ENCODE measurements at places on chromosomes 4 and X.

DNA sequence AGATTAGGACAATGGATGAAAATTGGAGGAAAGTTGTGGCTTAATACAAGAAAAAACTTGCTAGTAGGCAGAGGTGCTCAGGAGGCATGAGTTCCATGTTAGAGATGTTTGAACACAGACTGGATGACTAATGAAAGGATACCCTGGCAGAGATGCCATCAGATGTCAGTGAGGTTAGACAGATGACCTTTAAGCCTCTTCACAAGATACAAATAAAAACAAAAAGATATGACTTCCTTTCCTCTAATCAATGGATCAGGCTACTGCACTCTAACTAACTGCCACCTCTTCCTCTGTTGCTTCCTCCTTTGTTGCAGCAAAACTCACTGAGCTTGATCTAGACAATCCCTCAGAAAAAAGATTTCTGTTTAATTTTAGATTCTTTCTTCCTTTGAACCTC is 14.7 kb downstream of the STAP1 start:
- DNase-seq: no peak

DNA sequence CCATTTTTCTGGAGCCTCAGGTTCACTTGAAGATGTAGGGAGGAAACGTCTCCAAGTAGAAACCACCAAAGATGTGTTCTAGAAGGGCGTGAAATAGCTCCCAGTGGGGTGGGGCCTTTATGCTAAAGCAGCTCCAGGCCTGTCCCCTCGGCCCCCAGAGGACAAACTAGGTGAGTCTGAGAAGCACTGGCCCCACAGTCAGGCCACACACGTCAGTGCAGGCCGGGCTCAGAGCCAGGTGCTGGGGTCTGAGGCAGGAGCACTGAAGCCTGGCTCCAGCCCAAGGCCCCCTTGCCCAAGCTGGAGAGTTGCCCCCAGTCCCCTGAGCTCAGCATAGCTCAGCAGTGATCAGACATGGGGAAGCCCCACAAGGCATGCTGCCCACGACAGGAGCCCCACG is 95.4 kb upstream of the PSAPL1 start:
- no peak for DNase-seq

- no peak for DNase-seq
Observed at GRCh38 chr4:183853548-183853940, 51.6 kb upstream of the STOX2 start.

DNA sequence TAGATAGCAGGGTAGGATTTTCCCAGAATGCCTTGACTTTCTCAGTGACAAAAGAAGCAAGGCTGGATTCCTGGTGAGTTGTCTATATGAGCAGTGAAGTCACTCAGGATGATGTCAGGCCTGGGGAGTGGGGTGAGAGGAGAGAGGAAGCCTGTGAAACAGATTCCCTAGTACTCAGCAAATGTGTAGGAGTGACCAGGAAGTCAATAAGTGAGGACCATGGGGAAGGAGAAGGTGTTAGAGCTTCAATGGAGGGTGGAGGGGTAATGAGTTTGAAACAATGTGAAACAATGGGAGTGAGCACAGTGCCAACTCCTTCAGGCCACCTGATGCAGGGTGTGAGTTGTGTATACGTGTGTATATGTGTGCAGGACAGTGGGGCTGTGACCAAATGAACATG is 2.4 kb upstream of the SLC9A6 start:
- DNase-seq: no peak

GRCh38 chrX:100663642-100664041 is 19.6 kb downstream of the SRPX2 start:
- no peak for DNase-seq

- no peak for DNase-seq
Observed at GRCh38 chrX:45140812-45141211, 59.9 kb downstream of the DIPK2B start.

DNA sequence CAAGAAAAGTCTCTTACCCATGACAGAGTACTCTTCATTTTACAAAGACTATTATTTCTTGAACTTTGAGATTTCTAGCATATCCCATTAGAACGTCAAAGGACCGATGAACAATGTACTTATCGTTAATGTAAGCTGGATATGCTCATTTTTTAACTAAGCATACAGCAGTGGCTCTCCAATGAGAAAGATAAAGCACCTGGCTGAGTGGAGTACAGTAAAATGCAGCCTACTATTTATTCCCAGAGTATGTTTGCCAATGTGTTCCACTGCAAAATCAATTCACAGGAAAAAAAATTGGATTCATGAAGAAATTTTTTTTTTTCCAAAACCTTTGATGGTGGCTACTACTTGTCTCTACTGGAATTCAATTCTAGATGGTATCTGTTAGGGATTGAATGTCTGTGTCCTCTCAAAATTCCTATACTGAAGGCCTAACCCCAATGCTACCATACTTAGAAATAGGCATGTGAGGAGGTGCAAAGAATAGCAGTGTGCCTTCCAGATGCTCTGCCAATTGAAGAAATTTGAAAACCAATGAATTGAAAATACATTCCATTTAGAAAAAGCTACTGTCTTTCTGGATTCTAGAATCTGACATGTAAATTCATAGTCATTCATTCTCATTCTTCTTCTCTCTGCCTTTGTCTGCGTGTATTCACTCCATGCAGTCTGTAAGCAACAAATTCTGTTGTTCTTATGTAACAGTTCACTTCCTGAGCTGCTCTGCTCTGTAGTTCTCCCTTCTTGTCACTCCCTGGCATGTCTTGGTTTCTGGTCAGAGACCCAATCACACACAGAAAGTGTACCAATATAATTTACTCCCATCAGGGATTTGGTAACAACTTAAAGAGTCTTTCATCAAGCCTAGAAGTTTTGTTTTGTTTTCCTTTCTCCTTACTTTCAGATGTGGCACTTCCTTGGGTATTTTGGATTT is 61.4 kb downstream of the PAPSS1 start:
- DNase-seq: no peak

GRCh38 chrX:29581223-29581622 is 634.1 kb upstream of the MAGEB2 start:
- DNase-seq: no peak

DNA sequence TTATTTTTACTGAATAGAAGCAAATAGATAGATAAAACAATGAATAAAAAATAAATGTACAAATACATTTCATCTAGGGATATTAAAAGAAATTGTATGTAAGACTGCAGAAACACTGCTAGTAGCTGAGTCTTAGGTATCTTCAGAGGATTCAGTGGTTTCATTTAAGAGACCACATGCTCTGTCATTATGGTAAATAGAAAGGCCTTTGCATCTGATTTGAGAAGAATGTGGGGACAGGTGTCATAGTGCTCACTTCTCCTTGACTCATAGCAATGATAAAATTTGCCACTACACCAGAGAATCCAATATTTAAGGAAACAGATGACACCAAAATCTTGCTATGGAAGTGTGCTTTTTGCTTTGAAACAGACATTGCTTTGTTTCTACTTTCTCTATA is 59.8 kb upstream of the PPP1R2C start:
- no peak for DNase-seq

DNA sequence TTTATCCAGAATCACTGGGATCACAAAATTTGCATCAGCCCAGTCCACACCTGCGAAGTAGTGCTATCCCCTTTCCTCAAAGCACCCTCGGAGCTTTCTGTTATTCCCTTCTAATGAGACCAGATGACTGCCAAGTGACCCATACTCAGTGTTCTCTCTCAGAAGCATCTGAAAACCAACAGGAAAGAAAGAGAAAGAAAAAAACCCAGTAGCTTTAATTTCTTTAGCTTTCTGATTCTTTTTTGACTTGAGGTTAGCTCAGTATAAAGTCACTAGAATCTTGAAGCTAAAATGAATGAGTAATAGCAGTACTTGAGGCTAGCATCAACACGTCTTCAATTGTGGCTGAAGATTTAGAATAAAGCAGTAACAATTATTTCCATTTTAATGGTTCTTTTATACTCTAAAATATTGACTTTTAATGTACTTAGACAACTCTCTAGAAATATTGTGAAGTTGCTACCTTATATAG is 124.4 kb downstream of the ANK2 start:
- no peak for DNase-seq

DNA sequence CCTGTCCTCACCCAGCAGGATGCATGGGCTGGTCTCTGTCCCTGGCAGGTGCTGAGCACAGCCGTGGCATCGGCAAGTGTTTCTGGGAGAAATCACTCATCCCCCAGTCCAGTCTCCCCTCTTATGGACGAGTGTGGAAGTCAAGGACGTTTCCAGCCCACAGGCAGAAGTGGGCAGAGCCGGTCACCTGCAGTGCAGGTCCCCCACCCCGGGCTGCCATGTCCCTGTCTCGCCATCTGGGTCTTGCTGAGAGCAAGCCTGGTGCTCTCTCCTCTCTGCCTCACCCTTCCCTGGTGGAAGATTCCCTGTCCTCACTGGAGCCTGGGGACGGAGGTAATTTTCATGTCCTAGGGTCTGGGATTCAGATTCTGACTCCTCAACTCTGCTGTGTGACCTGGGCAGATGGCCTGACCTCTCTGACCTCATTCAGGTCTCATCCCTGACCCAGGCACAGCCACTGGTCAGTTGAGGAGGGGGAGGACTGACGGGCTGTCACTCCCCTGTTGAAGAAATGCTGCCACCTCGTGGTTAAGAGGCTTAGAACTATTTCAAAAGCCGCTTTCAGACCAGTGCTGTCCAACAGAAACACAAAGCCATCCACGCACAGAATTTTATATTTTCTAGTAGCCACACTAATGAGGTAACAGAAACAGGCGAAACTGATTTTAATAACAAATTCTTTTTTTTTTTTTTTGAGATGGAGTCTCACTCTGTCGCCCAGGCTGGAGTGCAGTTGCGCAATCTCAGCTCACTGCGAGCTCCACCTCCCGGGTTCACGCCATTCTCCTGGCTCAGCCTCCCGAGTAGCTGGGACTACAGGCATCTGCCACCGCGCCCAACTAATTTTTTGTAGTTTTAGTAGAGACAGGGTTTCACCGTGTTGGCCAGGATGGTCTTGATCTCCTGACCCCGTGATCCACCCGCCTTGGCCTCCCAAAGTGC is 1.8 kb downstream of the CPZ start:
- peak; percentile 58 for DNase-seq

DNA sequence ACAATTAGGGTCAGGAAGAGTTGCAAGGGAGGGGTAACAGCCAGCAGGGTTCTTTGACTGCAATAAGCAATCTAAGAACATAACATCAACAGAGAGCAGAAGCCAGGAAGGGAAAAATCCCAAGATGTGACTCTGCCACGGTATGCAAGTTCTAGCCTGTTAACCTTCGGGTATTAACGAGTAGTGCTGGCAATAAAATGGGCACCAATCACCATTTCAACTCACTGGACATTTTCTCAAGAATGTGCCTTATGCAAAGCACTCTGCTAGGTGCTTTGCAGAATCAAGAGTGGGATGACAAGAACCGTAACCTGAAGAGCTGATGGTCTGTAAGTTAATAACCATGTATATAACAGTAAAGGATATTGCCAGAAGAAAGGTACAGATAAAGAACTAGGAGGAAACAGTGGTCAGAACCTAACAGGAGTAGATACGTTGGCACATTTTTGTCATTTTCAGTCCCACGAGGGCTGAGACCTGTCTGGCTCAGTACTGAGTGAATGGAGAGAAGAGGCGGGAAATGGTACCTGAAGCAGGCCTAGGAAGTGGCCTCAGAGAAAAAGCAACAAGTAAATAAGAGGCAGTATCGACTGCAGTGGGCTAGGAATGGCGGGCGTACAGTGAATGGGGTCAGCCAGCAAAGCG is 2.7 kb downstream of the ELOVL6 start:
- DNase-seq: peak; percentile 35

DNA sequence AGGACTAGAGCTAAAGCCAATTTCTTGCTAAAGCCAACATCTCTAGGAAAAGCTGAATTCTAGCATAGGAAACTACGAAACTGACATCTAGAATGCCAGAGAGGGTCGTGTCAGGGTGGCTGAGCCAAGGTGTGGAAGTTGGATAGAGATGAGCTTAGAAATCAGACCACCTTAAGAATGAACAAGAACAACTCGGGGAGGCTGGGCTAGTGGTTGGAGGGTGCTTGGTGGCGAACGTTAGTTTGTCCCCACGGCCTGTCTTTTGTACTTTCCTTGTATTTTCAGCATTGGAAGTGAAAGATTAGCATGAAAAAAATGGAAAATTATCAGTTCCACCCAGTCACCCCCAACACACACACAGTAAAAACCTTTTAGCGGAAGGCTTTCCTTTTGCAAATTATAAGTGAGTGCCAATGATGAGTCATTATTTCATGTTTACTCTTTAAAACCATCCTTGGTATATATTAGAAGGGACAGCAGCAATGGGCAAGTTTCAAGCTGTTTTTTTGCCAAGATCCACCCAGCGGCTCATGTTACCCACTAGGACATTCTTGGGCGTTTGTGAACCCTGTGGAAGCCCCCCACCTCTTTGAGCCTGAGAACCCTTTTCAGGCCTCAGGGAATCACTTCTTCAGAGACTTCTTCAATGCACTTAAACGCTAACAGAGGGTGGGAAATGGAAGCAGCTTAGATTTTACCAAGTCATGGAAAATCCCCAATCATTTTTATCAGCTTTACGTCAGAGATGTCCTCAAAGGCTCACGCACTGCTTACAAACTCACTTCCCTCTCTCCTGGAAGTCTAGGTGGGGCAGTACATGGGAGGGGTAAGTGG is 4.9 kb upstream of the PPEF1 start:
- no peak for DNase-seq

DNA sequence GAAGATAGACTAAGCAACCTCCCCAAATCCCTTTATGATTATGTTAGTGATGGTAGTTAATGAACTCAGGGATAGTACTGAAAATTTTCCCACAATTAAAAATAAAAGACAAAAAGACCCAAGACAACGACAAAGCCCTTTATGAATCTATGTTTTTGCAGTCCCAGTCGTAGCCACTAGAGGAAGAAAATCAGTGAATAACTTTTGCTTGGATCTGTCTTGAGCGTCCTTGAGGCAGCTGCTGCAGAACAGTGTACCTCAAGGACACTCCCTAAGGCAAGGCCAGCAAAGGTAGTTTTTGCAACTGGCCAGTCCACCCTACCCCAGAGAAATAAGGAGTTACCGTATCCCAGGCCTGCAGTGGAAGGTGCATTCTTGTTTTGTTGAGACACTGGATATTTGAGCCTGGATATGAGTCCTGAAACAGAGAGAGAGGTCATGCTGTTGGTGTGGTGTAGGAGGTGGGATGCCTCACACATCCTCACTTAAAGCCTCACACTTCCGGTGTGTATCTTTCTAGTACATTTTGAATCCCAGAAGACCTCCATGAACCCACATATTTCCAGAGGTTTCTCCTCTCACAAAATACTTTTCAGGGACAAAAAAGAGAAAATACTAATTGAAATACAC is 8.7 kb upstream of the TIMM8A start:
- no peak for DNase-seq

DNA sequence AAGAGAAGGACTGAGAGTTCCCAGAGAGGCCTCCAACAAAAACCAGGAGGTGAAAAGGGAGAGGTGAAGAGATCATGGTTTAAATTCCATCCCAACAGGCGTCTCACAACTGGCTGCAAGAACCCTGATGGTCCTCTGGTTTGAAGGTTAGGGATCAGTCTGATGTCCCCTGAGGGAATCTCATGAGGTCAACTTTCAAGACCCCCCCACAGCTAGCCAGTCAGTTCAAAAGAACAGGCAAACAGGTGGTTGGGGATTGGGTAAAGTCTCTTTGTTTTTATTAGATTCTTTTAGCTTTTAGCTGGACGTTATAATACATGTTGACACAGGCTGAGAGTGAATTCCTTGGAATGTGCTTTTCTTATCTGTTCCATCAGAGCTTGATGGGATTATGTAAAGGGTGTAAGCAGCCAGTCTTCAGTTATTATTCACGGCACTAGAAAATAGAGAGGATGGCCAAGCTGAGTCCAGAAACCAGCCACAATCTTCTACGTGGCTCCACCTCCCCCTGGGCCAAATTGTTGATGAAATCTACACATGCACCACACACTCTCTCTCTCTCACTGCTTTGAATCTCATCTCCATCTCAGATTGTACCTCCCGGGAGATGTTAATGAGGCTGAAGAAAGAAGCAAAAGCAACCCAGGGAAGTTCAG is 20.8 kb downstream of the ENPP6 start:
- no peak for DNase-seq

All from colonic mucosa (tissue), 4 donors.